GM13976 (cell line): ENCODE measurements at places on chromosomes 3 and 15.

- DNase-seq: no peak
These were observed 564.1 kb downstream of the GBE1 start for GRCh38 chr3:81197386-81197785.

DNA sequence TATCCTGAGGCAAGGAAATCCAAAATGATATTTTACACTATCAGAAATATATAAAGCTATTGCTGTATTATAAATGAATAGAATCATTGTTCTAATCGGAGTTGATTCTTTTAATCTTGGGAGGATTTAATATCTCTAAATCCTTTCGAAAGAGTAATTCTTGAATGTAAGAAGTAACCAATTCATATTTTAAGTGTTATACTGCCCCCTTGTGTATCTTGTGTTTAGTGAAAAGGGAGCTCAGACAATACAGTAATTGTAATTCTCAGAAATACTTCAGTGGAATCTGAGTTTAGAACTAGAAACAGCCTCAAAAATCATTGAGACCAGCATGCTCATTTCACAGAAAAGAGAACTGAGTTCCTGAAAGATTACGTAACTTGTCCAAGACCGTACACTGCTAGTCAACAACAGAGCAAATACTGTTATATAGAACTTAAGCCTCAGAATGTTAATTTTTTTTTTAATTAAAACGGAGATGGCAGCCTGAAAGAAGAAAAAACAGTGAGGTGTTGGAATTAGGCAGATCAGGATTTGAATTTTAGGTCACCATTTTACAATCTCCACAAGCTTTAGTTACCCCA is 42.9 kb downstream of the PLCH1 start:
- DNase-seq: peak; percentile 37

GRCh38 chr15:42097018-42097417 is 2.7 kb upstream of the PLA2G4D start:
- no peak for DNase-seq

DNA sequence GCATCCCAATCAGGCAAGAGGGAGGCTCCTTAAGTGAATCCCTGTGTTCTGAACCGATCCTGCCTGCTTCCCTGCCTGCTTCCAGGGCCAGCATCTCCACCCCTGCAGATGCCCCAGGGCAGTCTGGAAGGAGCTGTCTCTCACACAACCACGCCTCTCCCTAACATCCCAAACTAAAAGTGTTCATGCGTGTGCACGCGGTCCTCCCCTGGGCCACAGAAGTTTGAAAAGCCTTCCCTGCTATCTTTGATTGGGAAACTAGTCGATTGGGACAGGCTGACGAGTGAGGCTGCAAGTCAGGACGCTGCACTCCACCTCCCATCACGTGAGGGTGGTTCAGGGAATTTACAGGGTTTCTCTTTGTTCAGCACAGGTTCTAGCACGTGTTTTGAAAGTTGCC is 340.9 kb upstream of the ICE2 start:
- no peak for DNase-seq

DNA sequence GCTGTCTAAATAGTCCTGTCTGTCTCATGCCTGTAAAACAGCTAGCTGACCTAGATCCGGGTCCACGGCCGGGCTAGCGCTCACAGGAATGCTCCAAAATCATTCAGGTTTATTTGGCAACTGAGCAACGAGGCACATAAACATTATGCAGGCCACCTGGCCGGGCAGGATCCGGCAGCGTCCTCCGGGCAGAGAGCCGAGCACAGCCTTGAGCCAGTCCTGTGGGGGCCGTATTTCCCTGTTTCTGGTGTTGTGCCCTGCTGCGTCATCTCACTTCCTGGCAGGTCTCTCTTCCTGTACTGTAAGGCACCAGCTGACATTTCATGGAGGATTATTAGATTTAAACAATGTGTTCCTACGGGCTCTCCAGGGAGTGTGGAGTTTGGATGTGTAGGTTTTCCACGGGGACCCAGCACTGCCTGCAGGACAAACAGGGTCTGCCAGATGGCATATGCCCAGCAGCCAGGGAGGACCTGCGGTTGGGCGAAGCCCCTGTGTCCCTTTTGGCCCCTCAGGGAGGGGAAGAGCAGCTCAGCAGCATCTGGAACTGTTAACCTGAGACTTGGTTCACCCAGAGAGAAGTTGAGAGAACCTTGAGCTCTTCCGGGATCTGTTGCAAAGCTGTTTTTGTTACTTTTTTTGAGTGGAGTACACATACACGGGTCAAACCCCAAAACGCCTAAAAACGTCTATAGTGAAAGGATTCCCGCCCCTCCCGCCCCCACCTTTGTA is 16.6 kb upstream of the LRRK1 start:
- peak; percentile 21 for DNase-seq
